ENCODE measurements at places on chromosomes 12 and 14. TPM values are rescaled to one million over a fixed set of nuclear protein-coding genes. Genes with fewer than 3 reads are reported as not detected.

GRCh38 chr12:122035292-122035691 lies 13.6 kb downstream of the BCL7A start:
- no peak for DNase-seq

Gene REP15
- total RNA-seq = 1.6 TPM

DNA sequence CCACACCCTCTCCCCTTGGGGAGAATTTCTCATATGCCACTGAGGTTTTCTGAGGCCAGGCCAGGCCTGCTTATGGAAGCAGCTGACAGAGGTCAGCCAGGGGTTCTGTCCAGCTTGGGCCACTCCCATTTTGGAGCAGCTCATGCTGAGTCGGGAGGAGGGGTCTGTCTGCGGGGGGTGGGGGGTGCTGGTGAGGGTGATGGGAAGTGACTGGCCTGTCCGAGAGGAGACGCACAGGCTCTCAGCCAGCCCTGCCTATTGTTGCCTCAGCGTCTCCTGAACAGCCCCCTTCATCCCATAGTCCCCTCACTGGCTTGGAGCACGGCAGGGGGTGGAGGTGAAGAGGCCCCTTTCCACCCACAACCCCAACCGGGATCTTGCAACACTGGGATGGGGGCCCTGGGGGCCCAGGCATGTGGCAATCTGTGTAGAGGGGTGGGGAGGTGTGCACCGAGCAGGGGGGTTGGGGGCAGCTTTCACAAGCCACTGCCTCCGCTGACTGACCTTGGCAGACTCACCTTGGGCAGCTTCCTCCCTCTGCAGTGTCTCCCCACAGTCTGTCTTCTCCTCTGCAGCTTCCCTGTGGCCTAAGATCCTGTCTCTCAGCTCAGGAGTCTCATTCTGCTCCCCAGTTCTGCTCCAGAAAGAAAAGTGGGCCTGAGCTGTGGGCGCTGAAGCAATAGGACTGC lies 5.5 kb downstream of the CEBPE start:
- DNase-seq = peak; percentile 66

GRCh38 chr12:110373425-110373824 lies 30.1 kb downstream of the ANAPC7 start:
- no peak for DNase-seq

- DNase-seq = no peak
Measured at GRCh38 chr14:61104358-61104757, 123.3 kb downstream of the SLC38A6 start.

DNA sequence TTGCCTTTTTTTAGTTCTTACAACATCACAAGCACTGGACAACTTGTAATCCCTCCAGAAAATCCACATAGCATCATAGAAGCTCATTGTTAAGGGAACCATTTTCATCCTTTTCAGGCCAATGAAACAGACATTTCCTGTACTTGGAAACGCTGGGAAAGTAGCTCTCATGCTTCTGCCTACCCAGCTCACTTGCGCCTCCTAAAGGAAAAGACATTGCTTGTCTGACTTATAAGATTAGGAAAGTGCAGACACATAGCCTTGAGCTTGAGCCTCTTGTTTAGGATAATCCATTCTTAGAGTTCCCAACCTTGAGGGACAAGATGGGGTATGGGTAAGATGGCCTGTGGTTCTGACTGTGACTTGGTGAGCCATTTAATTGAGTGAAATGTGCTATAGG lies 589.5 kb downstream of the NOVA1 start:
- no peak for DNase-seq

DNA sequence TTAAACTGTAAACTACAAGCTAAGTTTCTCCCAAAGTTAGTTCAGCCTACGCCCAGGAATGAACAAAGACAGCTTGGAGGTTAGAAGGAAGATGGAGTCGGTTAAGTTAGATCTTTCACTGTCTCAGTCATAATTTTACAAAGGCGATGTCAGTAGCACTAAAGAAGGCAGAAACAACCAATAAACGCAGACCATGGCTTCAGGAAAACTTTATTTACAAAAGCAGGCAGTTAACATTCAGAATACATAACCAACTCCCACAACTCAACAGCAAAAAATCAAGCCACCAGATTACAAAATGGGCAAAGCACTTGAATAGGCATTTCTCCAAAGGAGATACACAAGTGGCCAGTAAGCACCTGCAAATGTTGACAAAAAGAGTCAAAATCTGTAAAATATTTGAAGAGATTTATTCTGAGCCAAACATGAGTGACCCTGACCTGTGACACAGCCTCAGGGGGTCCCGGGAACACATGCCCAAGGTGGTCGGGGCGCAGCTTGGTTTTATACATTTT lies 8.8 kb upstream of the ULK1 start:
- DNase-seq = no peak

- peak; percentile 64 for DNase-seq
Measured at GRCh38 chr12:110563702-110564470, 19.2 kb downstream of the PPTC7 start.

Gene TMEM63C
- not detected for total RNA-seq

- no peak for DNase-seq
Measured at GRCh38 chr12:98149691-98150210, 365.6 kb upstream of the TMPO start.

DNA sequence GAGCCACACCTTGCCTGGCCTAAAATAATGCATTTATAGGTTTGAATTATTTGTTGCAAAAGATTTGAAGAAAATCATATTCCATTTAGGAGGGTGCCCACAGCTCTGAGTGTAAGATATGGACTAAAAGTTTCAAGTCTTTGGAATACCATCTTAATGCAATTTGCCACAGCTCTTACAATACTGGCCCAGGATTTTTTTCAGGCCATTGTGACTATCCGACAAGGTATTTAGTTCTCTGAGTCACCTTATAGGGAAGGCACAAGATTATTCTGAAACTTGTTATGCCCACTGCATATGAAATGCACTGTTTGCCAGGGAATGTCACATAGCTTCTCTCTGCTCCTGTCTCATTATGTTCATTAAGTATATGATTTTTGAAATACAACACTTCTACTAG lies 29.6 kb upstream of the SLC6A13 start:
- peak; percentile 8 for DNase-seq

- DNase-seq = no peak
Measured at GRCh38 chr12:22899184-22899583, 274.2 kb downstream of the ETNK1 start.

Gene DNAJC22
- total RNA-seq = 1.1 TPM

- no peak for DNase-seq
Measured at GRCh38 chr14:49939884-49940510, 47.1 kb downstream of the ARF6 start.

GRCh38 chr14:39681782-39682399 lies 249.7 kb upstream of the FBXO33 start:
- no peak for DNase-seq

Gene SLC6A15
- 27.0 TPM for total RNA-seq

- DNase-seq = no peak
Measured at GRCh38 chr14:68492381-68493151, 300.3 kb downstream of the ZFP36L1 start.

- no peak for DNase-seq
Measured at GRCh38 chr12:106941481-106942156, 14.1 kb upstream of the TMEM263 start.

DNA sequence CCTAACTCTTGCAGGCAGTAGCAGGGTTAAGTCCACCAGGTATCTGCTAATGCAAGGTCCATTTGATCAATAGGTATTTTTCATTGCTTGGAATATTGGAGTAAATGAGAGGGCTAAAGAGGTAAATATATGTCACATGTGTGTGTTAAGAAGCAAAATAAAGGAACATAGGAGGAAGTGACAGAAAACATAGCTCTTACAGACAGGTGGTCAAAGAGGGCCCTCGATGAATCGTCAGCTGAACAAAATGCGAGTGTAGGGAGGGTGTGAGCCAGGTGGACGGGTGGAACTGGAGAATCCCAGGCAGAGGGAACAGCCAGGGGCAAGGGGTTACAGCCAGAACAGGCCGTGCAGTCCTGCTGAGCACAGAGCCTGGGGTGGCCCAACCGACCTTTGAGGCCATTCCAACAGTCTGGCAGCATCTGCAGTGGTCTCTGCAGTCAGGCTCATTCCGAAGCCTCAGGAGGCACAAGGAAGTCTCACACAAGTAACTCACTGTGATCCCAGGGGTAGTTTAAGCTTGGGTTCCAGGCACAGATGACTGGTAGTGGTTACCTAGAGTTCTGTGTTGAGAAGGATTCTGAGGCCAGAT lies 43.2 kb downstream of the CCDC88C start:
- peak; percentile 34 for DNase-seq

DNA sequence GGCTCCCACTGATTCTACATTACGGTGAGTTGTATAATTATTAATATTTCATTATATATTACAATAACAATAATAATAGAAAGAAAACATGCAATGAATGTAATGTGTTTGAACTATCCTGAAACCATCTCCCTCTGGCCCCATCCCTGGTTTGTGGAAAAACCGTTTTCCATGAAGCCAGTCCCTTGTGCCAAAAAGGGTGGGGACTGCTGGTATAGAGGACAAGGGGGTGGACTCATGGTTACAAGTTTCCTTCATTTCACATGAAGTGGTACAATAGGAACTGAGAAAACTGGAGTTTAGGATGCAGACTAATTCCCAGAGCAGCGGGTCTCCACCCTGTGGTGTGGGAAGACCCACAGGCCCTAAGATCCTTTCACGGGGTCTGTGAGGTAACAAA lies 3.0 kb upstream of the C1RL start:
- DNase-seq = no peak

DNA sequence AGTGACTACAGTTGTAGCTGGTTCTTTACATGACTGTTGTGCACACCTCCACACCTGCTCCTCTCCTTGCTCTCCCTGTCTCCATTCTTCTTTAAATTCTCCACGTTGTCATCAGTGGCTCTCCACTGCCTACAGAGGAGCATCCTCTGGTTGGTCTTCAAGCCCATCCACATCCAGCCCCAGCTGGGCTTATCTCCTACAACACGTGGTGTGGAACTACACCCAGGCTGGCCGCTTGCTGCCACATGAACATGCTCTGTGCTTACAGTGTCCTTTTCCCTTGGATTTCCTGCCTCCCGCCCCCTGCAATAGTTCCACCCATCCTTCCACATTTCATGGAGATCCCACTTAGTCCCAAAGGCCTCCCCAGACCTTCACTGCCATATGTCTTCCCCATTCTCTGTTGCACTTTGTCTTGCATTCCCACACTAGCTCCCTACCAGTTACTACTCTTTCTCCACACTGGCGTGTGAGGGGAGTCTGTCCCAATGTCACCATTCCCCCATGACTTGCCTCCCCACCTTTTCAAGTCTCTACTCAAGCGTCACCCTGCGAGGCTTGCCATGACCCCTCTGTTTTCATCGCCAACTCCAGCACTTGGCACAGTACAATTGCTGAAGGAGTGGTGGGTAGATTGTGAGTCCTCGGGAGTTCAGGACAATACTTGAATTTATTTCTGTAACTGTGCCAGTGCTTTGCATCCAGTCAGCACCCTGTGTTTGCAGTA lies 9.8 kb upstream of the MCRS1 start:
- DNase-seq = no peak

Gene GALC
- total RNA-seq = 22.2 TPM

DNA sequence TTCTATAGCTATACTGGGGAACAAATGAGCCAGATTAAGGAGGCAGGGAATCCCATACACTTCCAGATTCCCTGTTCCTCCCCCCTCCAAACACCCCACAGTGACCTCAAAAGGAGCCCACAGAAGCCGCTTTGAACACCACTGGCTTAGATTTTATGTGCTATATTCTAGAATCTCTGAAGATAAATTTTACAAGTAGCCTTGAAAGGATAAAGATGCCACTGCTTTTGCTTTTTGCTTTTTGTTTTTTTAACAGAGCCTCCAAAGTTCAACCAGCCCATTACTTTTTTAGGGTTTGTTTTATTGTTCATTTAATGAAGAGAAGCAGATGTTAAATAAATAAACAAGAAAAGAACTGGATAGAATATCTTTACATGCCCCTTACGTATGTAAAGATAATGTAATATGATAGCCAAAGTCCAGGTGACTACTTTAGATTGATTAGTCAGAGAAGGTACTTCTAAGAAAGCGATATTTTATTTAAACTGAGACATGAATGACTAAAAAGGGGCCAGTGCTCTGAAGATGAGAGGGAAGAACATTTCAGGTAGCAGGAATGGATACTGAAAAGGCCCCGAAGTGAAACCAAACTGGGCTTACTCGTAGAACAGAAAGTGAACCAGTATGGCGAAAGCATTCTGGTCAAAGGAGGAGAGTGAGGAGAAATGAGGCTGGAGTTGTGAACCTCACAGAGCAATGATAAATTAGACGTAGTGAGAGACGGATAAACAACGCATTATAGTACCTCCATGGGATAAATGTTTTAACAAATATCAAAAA lies 44.6 kb downstream of the DUSP6 start:
- no peak for DNase-seq

Gene E2F7
- total RNA-seq = 18.0 TPM

DNA sequence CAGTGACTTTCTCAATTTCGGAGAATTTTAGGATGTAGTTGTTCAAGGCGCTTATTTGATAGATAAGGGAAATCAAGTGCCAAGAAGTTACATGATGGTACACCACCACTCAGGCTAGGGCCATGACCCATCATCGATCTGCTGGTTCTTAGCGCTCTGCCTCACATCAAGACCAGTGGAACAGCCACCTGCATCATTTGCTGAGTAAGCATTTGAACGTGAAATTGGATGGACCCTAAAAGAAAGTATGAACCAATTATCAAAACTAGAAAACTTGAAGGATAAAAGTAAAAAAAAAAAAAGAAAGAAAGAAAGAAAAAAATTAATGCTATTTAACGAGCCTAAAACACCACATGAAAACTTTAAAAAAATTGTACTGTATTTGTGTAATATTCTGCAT lies 27.5 kb upstream of the KRAS start:
- DNase-seq = no peak

DNA sequence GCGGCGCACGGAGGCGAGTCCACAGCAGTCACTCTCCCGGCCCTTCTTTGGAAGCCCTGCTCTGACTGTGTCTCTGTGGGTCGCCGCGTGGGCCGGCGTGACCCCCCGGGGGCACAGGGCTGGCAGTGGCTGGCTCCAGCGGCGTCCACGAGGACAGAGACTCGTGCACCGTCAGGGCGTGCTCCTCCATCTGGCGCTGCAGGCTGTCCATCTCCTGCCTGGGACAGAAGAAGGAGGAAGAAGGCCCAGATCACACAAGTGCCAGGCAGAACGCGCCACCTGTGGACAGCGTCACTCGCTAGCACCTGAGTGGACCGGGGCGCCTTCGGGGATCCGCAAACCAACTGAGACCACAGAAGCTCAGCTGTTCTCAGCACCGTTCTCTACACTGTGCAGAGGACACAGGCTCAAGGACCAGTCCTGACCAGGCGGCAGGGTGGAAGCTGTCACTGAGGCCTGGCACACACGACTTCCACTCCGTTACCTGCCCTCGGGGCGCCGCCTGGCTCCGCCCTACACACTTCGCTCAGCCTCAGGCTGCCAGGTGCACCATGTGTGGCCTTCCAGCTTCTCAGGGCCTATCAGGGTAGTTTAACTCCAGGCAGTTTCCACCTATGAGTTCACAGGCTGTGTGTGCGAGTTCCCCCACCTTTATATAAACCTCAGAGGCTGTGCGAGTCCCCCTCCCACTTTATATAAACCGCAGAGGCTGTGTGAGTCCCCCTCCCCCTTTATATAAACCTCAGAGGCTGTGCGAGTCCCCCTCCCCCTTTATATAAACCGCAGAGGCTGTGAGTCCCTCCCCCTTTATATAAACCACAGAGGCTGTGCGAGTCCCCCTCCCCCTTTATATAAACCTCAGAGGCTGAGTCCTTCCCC lies 11.7 kb upstream of the ANKLE2 start:
- no peak for DNase-seq

GRCh38 chr12:27261866-27262265 lies 17.8 kb downstream of the STK38L start:
- DNase-seq = peak; percentile 65

Gene CARMIL3
- total RNA-seq = not detected
